Right ventricle myocardium inferior (tissue), 1 donor: ENCODE measurements at places on chromosomes 5 and 9. TPM values are rescaled to one million over a fixed set of nuclear protein-coding genes. Genes with fewer than 3 reads are reported as not detected.

The CTNND2 gene
- 1.7 TPM for total RNA-seq

The SLC36A3 gene
- not detected for total RNA-seq

DNA sequence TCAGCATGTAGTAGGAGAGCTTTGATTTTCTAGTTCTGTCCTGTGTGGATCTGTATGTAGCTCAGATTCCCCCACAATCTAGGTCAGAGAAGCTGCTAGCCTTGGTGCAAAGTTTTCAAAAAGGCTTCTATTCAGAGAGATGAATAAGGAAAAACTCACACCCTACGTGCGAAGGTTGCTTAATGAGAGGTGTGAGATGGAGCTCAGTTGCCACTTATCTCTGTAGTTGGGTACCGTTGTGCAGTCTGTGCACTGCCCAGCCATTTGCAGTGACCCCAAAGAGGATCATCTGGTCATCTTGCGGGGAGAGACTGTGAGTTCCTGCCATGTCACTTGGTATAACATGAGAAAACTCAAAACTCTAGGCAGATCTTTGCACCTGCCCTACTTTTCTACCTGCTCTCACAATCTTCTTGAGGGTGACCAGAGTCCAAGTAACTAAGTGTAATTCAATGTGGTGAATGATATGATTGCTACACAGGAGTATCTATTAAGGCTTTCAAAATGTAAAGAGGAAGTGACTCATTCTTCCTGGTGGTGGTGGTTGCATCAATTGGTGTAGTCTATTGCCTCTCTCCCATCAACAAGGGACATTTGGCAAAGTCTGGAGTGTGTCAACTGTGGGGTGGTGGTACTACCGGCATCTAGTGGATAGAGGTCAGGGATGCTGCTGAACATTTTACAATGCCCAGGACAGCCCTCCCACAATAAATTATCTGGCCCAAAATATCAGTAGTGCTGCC lies 65.2 kb downstream of the TMC1 start:
- no peak for DNase-seq

- no peak for DNase-seq
These were observed 288.3 kb downstream of the SLF1 start for GRCh38 chr5:94906750-94907149.

DNA sequence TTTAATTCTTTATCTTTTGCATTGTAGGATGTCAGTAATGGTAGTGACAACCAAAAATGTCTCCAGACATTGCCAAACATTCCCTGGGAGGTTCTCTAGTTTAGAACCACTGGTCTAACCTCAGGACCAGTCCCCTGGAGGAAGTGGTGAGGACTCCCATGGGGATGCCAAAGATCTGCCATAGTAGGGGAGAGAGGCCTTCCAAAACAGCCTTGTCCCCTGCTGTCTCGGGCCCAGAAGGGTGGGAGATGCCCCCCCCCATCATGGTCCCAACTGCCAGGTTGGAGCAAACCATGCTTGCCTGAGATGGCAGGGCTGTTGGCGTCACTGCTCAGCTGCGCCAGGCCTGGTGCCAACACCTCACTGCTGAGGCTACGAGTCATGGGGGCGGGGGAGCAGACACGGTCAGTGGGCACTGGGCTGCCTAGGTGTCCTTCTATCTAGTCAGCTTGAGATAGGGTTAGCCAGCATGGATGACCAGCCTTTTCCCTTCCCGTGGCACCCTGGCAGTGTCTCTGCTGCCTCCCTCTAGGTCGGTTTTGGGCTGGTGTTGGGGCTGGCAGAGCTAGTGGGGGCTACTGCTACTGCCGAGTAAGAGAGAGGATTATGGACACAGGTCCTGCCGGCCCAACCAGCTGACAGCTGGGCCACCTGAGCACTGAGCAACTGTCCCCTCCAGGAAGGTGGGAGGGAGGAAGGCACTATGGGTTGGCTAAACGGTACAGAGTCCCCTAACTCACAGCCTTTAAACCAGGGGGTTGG lies 8.3 kb upstream of the CXXC5 start:
- peak; percentile 70 for DNase-seq

DNA sequence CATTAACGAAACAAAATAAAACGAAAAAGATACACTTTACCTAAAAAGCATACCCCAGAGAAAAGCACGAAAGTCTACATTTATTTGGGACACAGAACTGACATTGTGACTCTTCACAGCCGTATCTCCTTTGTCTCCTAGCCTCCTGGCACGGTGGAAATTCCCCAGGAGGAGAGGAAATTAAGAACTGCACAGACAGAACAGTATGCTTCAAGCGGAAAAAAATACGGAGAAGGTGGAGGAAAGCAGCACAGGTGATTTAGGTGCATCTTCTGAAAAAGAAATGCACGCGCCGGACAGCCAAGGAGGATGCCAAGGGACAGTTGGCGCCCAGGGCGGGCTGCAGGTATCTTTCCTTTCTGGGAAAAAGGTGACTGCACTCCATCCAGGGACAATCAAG lies 32.0 kb downstream of the DDX31 start:
- DNase-seq: no peak

GRCh38 chr5:56480705-56481427 lies 247.7 kb upstream of the ANKRD55 start:
- DNase-seq: peak; percentile 79

DNA sequence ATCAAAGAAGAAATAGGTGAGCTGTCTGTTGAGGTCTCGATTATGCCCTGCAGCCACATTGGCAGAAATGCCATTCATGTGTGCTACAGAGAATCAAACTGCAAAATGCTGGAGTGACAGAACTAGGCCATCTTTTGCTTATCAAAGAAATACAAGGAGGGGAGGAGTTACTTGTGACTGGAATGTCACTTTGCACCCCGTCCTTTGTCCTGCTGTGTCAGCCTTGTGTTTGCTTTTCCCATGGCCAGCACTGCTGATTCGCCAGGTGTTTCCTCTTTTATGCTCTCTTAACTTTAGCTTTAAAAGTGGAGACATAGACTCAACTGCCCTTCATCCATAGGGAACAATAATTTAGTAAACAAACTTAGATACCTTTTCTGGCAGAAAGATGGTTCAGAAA lies 54.3 kb downstream of the SLC46A2 start:
- DNase-seq: no peak

DNA sequence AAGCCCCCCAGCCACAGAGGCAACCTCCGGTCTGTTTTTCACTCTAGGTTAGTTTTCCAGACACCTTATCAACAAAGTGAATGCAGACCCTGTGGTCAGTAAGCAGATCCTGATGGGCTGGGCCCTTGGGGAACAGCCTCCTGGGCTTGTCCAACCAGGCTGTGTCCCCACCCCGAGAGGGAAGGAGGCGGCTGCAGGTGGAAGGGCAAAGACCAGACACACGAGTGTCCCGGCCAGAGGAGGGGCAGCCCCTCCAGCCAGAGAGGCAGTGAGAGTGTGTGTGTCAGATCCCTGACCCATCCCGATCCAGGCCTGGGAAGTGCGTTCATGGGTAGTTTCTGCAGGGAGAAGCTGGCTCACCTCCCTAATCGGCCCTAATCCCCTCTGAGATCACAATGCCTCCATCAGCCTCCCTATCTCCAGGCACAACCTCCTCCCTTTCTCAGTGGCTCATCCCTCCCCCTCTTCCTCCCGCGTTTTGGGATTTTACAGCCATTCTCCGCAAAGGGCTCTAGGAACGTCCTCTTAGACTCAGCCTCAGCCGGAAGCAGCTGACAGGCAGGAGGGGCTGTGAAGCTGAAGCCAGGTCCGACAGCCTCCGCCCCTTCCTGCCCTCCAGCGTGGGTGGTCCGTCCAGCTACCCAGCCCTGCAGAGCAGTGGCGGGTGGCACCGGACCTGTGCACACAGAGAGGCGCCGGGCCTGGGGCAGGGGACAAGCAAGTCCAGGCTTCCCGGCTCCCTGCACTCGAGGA lies 9.7 kb downstream of the SLC12A7 start:
- no peak for DNase-seq

DNA sequence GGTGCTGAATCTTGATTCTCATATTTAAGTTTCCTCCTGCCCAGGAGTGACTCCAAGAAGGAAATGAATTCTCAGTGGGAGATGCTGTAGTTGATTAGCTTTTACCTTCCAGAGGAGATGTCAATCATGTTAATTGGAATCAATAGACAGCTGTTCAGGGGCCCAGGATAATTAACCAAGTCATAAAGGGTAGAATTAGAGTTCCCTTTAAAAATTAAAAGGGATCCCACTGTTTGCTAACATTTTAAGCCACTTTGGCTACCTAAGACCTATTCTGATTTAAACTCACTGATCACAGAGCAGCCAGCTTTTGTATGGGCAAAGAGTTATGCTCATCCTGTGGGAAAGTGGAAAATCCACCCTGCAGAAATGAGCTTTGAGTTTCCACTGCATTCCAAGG lies 249.6 kb downstream of the SLIT3 start:
- no peak for DNase-seq

- DNase-seq: peak; percentile 70
These were observed 31.1 kb upstream of the ADAMTSL1 start for GRCh38 chr9:18442629-18443491.

- no peak for DNase-seq
These were observed 18.8 kb upstream of the CORO2A start for GRCh38 chr9:98211260-98211659.

DNA sequence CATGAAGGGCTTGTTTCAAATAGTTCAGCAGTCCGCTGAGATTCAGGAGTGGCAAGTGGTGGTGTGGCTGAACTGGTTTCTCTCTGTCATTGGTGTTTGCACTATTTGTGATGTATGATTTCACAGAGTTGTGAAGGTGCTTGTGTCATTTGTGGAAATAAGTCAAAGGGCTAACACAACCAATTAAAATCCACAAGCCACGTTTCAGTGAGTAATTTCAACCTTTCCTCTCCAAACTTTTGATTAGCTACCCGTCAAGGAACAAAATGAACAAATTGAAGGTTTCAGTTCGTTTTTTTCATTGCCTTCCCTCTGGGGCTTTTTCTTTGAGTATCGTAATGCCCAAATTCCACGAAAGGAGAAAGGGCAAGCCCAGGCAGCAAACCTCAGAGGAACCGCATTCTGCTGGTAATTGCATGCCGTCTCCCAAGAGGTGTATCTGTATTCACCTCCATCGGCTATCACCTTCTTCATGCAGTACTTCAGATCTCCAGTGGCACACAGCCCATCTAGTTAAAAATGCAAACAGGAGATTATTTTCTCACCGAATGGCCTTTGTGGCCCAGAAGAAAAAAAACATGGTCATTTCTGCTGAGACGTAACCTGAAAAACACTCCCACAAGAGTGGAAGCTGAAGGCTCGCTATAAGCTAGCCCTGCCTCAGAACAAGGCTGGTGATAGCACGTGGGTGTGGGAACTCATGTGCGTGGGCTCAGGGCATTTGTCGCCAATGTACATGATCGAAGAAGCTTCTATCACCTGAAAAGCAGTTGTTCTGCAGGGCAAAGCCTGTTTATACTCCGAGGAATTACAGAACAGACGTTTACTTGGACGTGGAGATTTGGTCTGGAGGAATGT lies 197.1 kb downstream of the NR3C1 start:
- no peak for DNase-seq

GRCh38 chr9:19381656-19382055 lies 1.6 kb upstream of the RPS6 start:
- no peak for DNase-seq
